KBM-7 (cell line): ENCODE measurements at places on chromosomes 16 and 17.
A peak's percentile ranks its signal among the peaks of the same experiment; 100 is the strongest.

DNA sequence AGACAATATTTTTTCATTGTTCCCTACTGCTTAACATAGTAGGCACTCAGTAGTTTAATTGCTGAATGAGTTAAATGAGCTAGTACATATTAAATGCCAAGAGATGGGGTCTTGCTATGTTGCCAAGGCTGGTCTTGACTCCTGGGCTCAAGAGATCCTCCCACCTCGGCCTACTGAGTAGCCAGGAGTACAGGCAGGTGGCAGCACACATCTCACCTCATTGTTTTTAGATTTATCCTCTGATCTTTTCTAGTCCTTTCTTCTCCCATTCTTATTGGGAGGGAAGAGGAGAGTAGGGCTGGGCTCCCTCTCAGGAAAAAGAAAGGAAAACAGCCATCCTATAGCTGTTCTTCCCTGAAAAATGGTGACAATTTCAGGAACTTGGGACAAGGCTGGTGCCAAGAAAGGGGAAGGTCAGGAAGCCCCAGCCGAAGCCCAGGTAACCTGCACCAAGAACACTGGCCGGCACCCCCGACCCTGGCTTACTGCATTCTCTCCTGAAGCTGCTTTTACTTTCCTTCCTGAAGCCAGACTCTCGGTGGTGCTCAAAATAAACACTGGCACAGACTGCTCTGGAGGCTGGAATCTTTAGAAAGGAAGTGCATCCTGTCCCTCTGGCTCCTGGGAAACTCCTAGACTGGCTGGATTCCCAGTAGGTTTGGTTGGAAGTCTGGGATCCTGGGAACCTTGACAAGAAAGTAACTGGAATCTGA is 2.7 kb downstream of the TNFAIP1 start:
- DNase-seq = no peak

GRCh38 chr16:85931596-85932402 is 32.8 kb downstream of the IRF8 start:
- DNase-seq = no peak

DNA sequence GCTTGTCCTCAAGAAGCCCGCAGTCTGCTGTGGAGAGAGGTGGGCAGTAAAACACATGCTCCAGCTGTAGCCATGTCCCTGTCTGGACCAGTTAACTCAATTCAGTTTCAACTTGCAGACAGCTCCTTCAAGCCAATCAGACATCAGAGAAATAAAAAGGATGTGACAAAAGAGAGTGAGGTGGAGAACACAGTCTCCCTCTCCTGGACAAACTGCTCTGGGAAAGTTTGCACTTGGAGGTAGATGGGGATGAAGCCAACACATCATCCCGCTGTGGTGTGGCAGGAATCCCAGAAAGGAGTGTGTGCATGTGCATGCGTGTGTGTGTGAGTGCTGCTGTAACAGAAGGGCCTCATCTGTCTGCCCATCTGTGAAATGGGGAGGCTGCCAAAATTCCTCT is 358.6 kb upstream of the ASIC2 start:
- no peak for DNase-seq

GRCh38 chr16:71937868-71938510 is 42.7 kb downstream of the IST1 start:
- DNase-seq = no peak

DNA sequence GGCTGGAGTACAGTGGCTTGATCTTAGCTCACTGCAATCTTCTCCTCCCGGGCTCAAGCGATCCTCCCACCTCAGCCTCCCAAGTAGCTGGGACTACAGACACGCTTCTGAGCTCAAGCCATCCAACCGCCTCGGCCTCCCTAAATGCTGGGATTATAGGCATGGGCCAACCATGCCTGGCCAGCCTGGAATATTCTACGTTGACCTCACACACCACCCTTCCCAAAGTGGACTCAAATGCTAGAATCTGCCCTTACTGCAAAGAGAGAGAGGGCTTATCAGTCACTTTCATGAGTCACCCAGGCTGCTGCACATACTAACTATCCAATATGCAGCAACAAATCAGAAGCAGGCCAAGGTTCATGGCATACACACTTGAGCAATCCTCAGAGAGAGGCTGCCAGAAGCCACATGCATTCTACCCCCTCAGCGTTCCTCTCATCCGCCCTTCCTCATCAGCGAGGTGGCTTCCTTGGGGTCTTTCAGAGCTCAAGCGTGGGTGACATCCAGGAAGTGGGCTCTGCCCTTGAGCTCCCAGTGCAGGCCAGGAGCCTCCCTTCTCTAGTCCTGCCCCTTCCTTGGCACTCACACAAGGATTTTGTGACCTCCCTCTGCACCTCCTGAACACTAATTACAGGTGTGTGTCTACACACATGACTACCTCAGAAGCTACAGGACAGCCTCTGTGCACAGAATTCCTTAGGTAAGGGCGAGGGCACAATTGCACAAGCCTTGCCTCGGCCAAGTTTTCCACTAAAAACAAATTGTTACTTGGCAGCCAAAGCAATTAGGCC is 24.8 kb upstream of the SIAH1 start:
- no peak for DNase-seq

DNA sequence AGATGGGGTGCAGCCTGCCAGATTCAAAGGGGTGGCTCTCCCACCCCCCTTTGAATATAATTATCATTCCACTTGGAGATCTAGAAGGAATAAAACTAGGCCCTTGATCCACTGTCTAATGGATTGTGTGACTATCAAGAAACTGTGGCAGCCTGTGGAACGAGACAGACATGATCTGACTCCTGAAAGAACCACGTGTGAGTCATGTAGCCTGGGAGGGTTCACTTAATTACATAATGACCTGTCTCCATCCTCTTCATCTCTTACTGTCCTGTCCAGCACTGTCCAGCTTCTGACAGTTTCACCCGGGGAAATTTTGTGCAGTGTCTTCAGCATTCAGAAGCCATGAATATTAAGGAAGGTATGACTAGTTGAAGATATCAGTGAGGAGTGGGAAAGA is 43.3 kb upstream of the CDH13 start:
- DNase-seq = no peak

- peak; percentile 73 for DNase-seq
These were observed 136.6 kb upstream of the RPH3AL start for GRCh38 chr17:488993-489757.

DNA sequence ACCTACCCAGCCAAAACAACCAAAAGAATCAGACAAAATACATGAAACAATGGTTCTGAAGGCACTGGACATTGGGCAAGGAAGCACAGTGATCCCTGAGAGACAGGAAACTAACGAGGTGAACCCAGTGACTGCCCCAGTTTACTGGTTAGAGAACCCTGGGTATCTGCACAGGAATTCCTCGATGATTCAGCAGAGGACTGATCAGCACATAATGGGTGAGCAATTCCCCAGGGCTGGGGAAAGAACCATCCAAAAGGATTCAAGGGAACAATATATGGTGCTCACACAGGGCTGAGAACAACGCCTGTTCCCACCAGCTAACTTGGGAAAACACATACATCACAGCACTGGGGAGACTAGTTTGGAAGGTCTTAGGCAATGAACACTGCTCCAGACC is 167.2 kb downstream of the PARN start:
- no peak for DNase-seq

DNA sequence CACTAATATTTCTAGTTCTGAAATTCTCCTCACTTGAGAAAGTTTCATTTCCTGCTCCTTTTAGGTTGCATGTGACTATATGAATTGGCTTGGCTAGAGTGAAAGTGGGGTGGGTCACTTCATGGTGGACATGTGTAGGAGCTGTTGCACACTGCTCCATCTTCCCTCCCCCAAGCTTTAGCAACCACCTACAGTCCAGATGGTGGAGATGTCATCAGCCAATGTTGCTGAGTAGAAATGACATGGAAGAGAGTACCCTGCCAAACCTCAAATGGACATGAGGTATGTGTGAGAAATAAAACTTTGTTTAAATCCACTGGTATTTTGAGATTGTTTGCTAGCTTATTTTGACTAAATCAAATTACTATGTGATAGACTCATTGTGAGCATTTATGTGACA is 281.5 kb downstream of the CA10 start:
- DNase-seq = no peak

GRCh38 chr16:88195269-88195705 is 187.5 kb upstream of the ZNF469 start:
- DNase-seq = no peak

- no peak for DNase-seq
These were observed 126.9 kb downstream of the PARN start for GRCh38 chr16:14502932-14503741.

- peak; percentile 66 for DNase-seq
These were observed 200.8 kb downstream of the PRKCB start for GRCh38 chr16:24036614-24037013.

DNA sequence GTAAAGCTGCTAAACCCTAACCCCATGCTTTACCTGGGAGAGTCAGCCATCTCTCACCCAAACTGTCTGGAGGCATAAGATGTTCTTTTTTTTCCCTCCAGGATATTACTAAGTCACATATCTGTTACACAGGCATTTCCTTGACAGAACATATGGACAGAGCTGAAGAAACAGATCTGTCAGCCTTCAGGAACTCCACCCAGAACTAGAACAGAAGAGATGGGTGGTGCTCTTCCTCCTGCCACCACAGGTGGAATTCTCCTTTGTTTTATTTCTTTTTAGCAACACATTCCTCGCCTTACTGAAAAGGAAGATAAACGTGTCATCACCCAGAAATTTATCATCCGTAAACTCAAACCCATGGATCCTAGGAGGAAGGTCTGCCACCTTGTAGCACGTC is 8.8 kb downstream of the MYCBPAP start:
- DNase-seq = no peak

DNA sequence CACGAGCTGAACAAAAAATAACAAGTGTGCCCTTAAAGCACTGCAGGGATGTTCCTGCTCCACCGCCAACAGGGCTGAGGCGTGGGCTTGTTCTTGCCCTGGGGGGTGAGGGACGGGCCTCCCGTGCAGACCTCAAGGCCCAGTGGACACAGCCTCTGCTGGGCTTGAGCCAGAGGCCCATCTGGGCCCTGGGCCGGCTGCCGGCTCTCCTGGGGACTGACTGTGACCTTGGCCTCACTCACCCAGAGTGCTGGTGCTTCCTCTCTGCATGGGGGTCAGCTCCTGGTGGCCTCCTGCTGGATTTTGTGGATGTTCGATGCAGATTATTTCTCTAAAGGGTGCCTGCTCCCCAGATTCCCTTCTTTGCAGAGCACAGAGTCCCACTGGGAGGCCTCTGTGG is 54.2 kb upstream of the CDR2 start:
- no peak for DNase-seq

DNA sequence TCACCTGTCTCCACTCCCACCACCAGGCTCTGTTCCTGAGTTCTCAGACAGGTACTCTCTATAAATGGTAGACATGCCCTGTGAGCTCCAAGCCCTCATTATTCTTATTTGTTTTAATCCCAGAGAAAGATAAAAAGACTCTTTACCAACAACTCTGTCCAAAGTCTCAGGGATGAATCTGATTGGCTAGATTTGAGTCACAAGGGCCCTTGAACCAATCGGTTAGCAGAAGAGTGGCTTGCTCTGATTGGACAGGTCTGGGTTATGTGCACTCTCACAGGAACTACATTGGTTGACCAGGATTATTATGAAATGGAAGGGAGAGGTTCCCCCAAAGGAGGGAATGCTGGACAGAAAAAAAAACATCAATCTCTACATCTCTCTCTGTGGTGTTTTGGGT is 7.5 kb downstream of the COTL1 start:
- no peak for DNase-seq

DNA sequence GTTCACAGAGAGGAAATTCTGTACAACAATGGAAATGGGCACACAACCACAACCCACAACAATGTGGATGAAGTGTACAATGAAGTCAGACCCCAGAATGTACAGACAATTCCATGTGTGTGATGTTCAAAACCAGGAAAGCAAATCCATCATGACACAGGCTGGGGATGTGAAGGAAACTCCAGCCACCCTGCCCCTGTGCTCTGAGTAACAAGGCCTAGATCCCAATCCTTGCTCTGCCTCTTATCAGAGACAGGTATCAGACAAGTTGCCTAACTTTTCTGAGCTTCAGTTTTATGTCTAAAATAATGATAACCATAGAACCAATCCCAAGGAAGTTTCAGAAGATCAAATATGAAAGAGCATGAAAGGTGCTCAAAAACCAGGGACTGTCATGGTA is 1.8 kb upstream of the C16orf95 start:
- DNase-seq = no peak

- no peak for DNase-seq
These were observed 176.5 kb upstream of the CDH5 start for GRCh38 chr16:66189951-66190350.

DNA sequence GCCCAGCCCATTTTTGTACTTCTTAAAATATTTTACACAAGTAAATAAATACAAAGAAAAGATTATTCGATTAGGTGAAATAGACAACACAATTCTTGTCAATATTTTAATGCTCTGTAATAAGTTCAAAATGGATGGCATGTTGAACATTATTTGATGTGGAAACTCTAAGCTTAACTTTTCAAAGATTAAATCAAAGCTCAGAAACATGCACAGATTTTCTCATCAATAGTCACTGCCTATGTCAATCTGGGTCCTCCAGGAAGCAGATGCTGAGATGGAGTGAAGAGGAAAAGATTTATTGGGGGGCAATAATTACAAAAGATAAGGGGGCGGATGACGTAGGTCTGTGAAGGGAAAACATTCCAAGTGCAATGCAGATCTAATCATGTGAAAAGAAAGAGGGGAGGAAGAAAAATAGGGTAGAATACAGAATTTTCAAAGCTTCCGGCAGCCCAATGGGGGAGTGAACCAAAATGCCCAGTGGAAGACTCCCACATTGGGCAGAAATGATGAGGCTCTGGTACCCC is 50.5 kb downstream of the COPRS start:
- DNase-seq = no peak

DNA sequence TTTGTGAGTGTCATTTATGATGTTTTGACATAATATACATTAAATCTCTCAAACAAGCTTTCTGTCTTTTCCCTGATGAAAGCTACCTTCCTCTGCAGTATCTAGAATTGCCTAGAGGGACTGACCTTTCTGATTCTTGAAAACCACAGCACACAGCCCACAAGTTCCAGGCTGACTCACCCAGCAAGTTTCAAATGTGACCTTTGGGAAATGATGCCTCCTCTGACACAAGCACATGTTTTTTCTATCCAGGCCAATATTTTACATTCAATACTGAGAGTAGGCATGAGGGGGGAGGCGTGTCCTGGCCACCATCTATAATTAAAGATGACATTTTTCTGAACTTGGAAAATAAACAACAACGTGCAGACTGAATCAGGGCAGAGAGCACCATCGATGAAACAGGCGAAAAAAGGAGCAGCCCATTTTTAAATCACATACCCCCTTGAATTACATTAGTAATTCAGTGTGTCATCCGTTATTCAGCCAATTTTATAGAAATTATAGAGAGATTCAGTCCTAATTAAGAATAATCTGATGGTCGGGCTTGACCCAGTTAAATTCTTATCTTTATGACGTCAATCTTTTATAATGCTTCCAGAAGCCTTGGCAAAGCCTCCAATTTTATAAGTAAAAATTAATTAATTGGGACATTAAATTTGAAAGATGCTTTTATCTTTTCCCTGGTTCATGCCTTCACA is 292.6 kb upstream of the CDH11 start:
- no peak for DNase-seq

- DNase-seq = no peak
These were observed 22.9 kb upstream of the ZCCHC14 start for GRCh38 chr16:87515475-87516330.
